ENCODE measurements at places on chromosomes 12 and 14. TPM values are rescaled to one million over a fixed set of nuclear protein-coding genes. Genes with fewer than 3 reads are reported as not detected.

- DNase-seq, result peak; percentile 46
These were observed 10.0 kb upstream of the DDX47 start for GRCh38 chr12:12803186-12803585.

GRCh38 chr12:46103559-46104383 lies 113.4 kb upstream of the SCAF11 start:
- DNase-seq, result no peak

DNA sequence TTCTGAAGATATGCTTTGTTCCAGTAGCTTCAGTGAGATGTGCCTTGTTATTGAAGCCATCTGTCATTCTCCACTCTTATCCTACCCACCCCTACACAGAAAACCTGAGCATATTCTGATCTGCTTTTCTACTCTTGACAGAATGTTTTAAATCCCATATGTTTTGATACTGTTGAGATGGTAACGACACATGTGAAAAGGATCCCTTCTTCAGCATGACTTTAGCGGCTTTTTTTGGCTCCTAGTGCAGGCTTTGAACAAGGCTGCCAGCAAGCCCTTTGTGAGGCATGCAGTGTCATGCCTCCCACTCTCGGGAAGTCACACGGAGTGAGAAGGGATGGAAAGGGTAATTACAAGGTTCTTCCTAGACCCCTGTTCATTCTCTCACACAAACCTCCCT lies 228.8 kb upstream of the RGS6 start:
- no peak for DNase-seq

DNA sequence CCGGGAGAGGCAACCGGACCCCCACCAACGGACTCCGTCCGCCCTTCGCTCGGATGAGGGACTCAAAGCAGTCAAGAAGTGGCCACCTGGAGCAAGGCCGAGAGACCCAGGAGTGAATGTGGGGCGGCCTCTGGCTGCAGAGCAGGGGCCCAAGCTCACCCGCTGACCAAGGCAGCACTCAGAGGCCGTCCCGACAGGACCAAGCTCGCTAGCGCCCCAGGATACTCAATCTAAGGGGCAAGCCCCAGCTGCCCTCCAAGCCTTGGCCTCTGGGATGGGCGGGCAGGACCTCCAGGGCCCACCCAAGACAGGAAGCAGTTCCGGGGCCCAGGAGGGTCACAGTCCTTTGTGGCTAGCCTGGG lies 936 bp downstream of the AKT1 start:
- no peak for DNase-seq

DNA sequence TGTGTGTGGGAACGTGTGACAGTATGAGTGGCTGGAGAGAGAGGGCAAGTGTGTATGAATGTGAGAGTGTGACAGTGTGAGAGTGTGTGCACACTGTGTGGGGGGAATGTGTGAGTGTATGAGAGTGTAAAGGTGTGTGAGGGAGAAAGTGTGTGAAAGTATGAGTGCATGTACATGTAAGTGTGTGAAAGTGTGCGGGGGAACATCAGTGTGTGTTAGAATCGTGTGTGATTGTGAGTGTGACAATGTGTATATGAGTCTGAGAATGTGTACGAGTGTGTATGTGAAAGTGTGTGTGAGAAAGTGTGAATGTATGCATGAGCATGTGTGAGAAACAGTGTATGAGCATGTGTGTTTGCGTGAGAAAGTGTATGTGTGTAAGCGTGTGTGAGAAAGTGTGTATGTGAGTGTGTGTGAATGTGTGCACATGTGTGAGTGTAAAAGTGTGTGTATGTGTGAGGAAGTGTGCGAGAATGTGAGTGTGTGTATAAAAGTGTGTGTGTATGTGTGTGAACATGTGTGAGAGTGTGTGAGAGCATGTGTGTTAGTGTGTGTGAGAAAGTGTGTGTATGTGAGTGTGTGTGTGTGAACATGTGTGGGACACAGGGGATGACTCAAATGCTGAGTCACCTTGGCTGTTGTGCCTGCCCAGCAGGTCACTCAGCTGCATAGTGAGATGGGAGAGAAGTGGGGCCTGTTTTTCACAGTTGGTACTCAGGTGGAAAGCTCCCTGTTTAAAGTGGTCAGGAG lies 220.5 kb upstream of the TBX3 start:
- no peak for DNase-seq

DNA sequence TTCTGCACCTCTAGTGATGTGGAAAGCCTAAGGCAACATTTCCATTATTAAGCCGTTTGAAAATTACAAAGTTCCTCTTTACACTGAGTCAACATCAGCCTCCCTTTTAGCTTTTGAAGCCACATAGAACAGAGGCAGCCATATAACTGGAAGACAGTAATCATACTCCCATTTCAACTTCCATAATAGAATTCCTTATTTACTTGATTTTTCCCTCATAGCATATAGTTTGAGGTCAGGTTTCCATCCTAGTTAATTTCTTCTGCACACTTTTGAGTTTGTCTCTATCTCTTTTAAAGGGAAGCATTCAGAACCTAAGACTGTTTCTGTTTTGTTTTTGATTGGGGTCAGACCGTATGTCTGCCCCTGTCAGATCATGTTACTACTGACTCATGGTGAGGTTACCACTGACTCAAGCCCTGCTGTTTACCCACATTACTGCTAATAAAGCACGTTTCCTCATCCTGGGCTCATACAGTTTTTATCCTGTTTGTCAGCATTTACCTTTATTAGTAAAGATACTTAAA lies 161.0 kb downstream of the SLC38A4 start:
- DNase-seq, result peak; percentile 37

GRCh38 chr14:61636291-61636690 lies 59.0 kb upstream of the HIF1A start:
- no peak for DNase-seq

- DNase-seq, result no peak
These were observed 9.0 kb upstream of the MLEC start for GRCh38 chr12:120677765-120678473.

- peak; percentile 56 for DNase-seq
These were observed at the start of gene LRRC9 for GRCh38 chr14:59919570-59920377. TSS of gene LRRC9 (plus strand) at chr14:59920144.

DNA sequence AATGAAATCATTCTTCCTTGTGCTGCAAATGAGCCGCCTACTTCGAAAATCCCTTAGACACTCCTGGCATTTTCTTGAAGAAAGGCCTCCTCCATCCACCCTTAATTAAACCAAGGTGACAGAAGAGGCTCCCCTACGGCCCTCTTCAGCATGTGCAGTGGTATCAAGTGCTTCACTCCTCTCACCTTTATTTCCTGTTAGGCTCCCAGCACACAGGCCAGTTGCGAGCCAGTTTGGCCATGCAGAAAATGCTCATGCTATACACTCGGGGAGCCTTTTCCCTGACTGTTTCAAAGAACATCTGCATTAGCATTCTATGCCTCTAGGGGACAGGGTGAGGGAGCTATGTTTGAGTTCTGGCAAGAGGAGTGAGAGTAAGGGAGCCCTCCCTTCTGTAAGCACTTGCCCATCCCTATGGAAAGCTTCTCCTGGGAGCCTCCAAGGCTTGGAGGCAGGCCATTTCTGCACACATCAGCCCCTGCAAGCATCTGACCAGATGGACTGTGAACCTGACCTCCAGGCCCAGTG lies 291.5 kb downstream of the RPS29 start:
- no peak for DNase-seq

GRCh38 chr12:116697716-116698115 lies 40.2 kb downstream of the SPRING1 start:
- DNase-seq, result no peak

- DNase-seq, result no peak
These were observed 21.5 kb downstream of the SCARB1 start for GRCh38 chr12:124842073-124842749.

DNA sequence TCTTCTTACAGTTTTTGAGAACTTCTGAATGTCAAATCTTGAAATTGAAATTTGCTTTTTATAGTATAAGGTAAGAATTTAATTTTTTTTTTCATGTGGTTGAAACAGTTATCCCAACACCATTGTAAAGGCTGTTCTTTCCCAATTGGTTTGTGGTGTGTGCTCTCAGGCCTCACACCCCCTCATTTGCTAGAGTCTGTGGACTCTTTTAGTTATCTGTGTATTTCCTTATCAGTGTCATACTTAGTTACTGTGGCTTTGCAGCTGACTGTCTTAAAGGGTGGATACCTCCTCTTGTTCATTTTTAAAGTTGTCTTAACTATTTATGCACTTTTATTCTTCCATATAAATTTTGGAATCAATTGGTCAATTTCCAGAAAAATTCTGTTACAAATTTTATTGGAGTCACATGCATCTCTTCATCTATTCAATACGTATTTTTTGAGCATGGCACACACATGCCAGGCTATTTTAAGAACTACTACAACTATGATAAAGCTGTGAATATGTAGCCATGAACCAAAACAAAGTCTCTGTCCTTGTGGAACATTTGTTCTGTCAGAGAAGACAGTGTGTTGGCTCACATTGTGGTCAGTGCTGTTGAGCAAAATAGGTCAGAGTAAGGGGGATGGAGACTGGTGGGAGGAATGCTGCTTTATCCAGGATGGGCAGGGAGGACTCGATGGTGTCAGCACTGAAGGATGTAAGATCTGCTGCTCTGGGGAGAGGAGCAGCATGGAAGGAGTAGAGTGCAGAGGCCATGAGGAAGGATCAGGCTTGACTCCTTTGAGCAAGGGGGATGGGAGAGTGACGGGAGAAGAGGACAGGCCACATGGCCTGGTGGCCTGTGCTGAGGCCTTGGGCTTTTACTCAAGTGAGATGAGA lies 24.1 kb downstream of the FGF23 start:
- DNase-seq, result no peak

- no peak for DNase-seq
These were observed at the start of gene RASSF9 for GRCh38 chr12:85836197-85837090. TSS of gene RASSF9 (minus strand) at chr12:85836409. CDS start at chr12:85836201, 208 bp downstream.

- no peak for DNase-seq
These were observed 165.7 kb upstream of the FKBP4 start for GRCh38 chr12:2629051-2629450.

The FAIM2 gene
- total RNA-seq, result not detected

The TAS2R19 gene
- 0.47 TPM for total RNA-seq

The HSPB8 gene
- not detected for total RNA-seq

The SAMD15 gene
- total RNA-seq, result 0.50 TPM

The NEUROD4 gene
- not detected for total RNA-seq

The DPPA3 gene
- not detected for total RNA-seq

The CAND1 gene
- total RNA-seq, result 130 TPM

The TSPAN8 gene
- not detected for total RNA-seq
